ENCODE measurements at places on chromosomes 12 and 14.

- DNase-seq, result no peak
Observed at GRCh38 chr12:19186722-19187661, 57.5 kb downstream of the PLEKHA5 start.

DNA sequence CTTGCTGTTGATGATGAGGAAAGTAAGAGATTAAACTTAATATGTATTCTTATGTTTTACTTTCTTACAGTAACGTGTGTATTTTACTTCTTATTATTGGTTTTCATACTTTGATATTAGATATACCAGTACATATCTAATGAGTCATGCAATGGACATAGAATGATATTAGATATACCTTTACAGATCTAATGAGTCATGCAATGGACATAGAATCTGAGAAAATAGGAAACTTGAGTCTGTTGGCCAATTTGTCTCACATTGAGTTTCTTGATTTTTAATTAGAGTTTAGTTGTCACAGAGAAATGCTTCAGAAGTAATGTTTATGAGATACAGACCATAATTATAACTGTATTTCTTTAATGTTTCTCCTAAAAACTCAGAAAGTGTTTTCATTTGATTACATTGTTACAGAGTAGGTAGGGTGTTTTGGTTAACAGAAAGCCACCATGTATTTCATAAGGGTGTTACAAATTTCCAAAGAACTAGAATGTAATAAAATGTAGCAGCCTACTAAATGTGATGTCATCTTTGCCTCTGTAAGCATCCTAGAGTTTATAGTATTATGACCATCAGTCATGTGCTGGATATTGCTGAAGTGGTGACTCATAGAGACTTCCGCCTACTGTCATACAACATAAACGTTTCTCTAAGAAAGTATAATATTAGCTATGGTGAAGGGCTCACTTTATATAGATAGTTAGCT, 3.0 kb downstream of the GAS2L3 start:
- no peak for DNase-seq

DNA sequence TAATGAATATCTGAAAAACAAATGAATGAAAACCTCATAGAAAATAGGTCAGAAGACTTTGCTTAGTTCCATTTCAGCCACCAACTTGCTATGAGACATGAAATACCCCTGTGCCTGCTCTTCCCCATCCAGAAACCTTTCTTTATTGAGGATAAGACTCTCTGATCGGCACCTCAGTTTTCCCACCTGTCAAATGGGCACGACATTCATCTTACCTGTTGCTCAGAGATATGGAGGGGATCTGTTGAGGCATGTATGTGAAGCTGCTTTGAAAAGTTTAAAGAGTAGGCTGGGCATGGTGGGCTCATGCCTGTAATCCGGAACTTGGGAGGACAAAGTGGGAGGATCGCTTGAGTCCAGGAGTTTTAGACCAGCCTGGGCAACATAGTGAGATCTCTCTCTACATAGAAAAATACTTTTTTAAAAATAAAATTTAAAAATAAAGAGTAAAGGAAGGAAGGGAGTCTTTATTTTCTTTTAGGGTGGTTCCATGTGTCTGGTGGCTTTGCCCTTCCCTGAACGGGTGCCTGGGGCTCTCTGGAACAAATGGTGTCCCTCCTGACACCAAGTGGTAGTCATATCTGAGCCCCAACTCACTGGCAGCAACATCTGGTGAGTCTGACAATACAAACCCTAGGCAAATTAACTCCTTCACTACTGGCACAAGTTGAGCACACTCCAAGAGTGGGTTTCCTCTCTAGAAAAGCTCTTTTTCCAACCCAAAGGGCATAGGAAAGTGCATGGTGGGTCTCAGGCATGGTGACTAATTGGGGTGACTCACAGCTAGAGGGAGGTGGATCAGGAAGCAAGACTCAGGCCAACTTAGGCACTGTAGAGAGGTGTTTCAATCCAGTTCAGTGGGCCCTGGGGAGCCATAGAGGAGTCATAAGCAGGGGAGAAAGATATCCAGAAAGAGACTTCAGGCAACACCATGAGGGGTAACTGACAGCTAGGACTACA, 42.1 kb downstream of the MAP1LC3B2 start:
- no peak for DNase-seq

DNA sequence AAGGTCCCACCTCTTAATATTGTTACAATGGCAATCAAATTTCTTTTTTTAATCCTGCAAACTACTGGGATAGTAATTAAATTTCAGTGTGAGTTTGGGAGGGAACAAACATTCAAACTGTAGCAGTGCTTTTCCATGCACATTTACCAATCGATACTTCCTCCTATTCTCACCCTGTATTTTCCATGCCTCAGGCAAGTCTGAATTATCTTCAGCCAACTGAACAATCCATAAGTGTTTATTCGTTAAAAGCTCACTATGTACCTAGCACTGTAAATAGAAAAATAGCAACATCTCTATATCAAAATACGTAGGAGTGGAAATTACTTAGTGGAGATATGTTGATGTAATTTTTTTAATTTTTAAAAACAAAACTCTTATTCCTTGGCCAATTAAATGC, 43.5 kb downstream of the CCDC177 start:
- no peak for DNase-seq

- no peak for DNase-seq
Observed at GRCh38 chr12:124970647-124971402, 18.1 kb downstream of the DHX37 start.

DNA sequence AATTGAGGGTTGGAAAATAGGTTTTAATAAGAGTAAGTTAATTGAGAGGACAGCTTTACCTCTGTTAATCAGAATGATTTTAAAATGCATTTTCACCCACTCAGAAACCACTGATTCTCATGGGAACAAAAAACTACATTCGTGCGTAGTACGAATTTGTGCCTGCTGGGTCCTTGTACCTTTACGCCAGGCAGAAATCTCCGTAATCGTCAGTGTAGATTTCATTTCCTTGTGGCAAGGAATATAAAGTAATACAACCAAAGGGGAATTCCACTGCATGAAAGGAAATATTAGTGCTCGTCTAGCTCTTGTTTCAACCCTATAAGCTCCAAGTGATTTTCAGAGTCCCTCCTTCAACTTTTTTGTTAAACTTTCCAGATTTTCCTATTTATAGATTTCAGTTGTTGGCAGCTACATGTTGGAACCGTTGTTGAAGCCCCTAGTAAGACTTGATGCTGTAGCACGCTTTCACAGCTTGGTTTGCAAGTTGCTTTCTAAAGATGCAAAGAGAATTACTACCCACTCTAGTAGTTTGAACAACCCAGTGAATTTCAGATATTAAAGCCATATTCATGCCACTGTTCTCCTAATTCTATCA, 90.6 kb downstream of the ETV6 start:
- DNase-seq, result no peak

- DNase-seq, result no peak
Observed at GRCh38 chr12:87827638-87828264, 201.4 kb downstream of the C12orf50 start.

- DNase-seq, result no peak
Observed at GRCh38 chr12:68416826-68417225, 84.7 kb upstream of the MDM1 start.

DNA sequence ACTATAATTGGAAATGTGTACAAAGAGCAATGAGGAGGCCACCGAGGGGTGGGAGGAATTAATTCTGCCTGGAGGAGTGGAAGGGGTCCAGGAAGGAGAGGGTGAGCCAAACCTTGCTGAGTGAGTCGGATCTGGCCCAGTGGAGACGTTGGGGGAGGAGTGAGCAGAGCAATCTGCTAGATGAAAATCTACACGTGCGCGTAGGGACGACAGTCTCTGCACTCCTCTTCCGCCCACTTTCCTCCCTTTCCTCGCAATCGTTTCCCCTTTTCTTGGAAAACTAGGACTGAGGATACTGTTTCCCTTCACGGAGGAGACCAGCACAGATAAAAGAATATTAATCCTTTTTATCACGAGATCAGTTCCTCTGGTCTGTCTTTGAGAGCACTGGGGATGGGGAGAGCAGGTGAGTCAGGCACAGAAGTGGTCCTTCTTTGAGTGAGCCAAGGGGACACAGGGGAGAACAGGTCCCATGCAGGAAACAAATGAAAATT, 2.9 kb upstream of the NAB2 start:
- no peak for DNase-seq

- no peak for DNase-seq
Observed at GRCh38 chr12:129084875-129085826, 231.9 kb downstream of the GLT1D1 start.

- DNase-seq, result no peak
Observed at GRCh38 chr12:44287545-44287944, 451.7 kb downstream of the TMEM117 start.

DNA sequence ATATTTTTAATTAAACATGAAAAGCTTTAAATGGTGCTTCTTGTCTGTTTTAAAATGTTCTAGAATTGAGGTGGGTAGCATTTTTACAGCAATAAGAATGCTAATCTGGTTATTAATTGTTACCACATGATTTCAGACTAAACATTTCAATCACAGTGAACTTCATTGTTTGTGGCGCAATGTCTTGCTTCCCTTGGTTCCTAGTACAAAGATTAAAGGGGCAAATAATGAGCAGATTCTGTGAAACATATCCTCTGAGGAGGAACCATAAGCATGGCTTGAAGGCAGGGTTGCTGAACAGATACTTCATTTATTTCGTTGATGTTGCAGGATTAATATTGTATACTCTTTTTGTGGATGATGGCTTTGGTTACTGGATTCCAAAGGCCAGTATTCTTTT, 162.1 kb downstream of the FUT8 start:
- no peak for DNase-seq

- no peak for DNase-seq
Observed at GRCh38 chr12:130058926-130059472, 103.3 kb upstream of the FZD10 start.

DNA sequence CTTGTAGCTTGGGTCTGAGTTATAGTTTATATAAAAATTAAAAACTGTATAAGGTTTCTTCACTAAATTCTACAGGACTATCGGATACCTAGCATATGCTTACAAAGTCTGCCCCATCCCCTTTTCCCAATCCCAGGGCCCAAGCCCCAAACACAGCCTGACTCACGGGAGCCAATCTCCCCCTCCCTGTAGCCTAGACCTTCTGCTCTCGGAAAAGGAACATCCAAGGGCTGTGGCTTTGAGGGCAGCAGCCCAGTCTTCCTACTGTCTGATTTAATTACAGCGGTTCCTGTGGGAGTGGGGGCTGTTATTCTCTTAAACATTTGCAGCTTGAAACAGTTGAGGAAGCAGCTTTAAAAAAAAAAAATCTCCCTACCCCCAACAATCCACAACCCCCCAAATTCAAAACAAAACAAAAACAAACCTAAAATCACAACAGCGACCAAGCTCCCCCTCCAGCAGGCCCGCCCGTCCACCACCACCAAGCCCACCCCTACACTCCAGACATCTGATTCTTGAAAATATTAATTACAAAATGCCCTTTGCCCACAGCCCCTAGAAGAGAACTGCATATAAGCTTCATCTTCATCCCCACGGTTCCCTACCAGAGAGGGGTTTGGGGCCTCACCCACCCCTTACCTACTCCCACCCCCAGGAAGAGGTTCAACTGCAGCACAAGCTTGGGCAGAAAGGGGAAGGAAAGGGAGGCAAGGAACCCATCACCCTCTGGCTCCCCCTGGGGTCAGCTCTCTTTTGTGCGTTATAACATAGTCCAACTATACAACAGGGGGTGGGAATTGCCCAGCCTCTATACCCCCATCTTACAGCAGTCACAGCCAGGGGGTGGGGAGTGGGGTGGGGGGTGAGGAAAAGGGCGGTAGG, 1.1 kb upstream of the PRKAG1 start:
- no peak for DNase-seq

GRCh38 chr14:79732911-79733655, 478.2 kb downstream of the DIO2 start:
- DNase-seq, result no peak

GRCh38 chr12:72077111-72077820, 138.6 kb downstream of the TPH2 start:
- DNase-seq, result no peak

DNA sequence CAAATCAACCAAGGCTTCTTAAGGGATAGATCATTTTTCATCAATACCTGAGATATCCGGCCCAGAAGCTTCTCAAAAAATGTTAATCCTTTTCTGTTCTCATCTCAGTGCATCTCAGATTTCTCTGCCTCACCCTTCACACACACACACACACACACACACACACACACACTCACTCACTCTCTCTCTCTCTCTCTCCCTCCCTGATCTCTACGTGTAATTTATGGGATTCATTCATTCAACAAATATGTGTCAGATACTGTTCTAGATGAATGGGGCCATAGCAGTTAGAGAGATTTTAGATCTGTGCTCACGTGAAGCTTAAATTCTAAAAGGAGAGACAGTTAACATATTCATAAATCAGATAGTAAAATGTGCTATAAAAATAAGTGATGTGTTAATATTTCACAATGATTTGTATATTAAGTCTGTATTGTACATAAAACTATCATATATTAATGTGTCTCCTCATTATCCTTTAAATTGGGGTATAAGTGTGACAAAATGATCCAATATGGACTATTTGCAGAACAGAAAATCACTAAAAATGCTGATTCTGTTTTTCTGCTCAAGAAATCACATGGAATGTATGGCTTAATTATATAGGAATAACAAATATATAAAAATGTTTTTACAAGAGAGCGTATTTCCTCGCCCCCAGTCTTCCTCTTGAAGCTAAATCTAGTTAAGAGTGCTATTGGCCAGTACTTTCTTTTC, 7.3 kb upstream of the FRMD6 start:
- DNase-seq, result no peak

DNA sequence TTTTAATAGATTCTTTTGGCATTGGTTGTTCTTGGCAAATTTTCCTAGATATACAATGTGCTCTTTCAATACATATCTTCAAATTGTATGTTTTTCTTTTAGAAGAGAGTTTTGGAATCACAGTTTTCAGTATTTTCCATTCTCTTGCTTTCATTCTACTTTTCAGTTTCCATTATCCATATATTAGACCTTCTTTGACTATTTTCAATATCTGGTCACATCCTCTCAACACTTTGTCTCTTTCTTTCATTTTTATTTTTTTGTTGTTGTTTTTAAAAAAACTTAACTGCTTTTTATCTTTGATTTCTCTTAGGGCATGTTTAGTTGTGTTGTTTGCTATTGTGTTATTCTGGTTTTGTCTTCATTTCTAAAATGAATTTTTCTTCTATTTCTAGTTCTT, 59.9 kb upstream of the CLMN start:
- no peak for DNase-seq
